ENCODE measurements at places on chromosomes 3 and 15. TPM values are rescaled to one million over a fixed set of nuclear protein-coding genes. Genes with fewer than 3 reads are reported as not detected.

The FBXW12 gene
- not detected for total RNA-seq

DNA sequence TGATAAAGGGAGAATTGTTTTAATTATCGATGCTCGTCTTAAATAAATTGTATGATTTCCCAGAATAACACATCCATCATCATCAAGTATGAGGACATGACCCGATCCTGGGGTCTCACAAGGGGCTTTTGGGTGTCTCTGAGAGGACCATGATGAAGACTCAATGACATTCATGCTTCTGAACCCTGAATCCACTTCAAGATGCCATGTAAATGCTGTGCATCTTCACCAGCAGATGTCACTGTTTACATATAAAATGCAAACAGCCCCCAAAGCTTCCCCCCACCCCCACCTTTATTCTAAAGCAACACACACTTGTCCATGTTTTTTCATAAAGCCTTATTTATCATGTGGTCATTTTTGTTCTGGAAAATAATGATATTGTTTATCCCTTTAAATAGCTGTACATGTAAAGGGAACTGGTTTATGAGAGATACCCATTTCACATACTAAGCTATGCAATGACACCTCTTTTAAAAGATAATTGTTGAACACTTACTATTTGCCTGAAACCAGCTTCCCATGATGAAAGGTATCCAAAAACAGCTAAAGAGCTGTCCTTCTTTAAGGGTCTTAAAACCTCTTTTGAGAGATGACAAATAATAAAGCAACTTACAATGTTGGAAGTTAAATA lies 69.7 kb upstream of the UBE3A start:
- H3K36me3 ChIP-seq, result no peaks in the 10 kb centered on the region
- no peak overlapping the region for H3K4me3 ChIP-seq
- H3K27ac ChIP-seq, result no peak overlapping the region
- peak; percentile 55 for DNase-seq
- no peaks in the 10 kb centered on the region for H3K27me3 ChIP-seq

The C3orf70 gene
- total RNA-seq, result 0.33 TPM

The NOP10 gene
- total RNA-seq, result 189 TPM

The TTLL13 gene
- total RNA-seq, result not detected

The TERC gene
- 210 TPM for total RNA-seq

The PARP15 gene
- 0.26 TPM for total RNA-seq

GRCh38 chr15:69661446-69661845 lies 208.8 kb downstream of the RPLP1 start:
- no peak for DNase-seq
- H3K4me3 ChIP-seq, result no peak overlapping the region
- H3K27me3 ChIP-seq, result no peaks in the 10 kb centered on the region
- H3K27ac ChIP-seq, result no peak overlapping the region
- H3K4me1 ChIP-seq, result no peaks in the 10 kb centered on the region

The ACOX2 gene
- 20.5 TPM for total RNA-seq

The AMT gene
- 2.6 TPM for total RNA-seq

DNA sequence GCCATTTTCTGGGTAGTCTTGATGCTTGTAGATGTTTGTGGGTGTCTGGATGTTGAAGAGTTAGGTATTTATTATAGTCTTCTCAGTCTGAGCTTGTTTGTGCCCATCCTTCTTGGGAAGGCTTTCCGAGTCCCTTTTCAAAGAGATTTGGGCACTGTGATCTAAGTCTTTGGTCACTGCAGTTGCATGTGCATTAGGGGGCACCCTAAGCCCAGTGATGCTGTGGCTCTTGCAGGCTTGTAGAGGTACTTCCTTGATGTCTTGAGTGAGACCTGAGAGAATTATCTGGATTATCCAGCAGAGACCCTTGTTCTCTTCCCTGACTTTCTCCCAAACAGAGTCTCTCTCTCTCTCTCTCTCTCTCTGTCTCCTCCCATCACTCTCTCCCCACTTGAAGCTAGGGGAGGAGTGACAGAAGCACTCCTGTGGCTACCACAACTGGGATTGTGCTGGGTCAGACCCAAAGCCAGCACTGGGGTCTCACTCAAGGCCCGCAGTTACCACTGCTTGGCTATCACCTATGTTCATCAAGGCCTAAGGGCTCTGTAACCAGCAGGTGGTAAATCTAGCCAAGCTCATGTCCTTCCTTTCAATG lies 68.5 kb downstream of the TMCO5A start:
- no peak overlapping the region for H3K27ac ChIP-seq
- no peaks in the 10 kb centered on the region for H3K27me3 ChIP-seq
- no peak overlapping the region for H3K4me3 ChIP-seq

The CIB2 gene
- 3.1 TPM for total RNA-seq

DNA sequence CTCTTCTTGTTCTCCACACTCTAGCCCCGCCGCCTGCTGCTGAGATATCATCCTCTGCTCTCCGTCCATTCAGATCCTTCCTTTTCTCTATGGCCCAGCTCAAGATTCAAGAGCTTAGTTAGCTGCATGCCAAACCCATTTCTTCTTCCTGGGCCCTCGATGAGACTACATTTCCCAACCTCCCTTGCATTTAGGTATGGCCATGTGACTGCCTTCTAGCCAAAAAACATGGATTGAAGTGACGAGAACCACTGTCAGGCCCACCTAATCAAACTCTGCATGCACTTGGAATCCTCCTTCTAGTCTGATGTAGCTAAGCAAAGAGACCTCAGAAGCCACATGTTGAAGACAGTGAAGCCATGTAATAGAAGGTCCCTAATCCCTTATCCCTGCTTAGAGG lies 308.2 kb downstream of the VPS13C start:
- H3K27me3 ChIP-seq, result no peaks in the 10 kb centered on the region
- no peak overlapping the region for H3K4me3 ChIP-seq
- no peak for DNase-seq

GRCh38 chr3:9420850-9421549 lies 23.6 kb downstream of the SETD5 start:
- H3K27me3 ChIP-seq, result no peaks in the 10 kb centered on the region
- H3K4me1 ChIP-seq, result peaks cover 22% of the 10 kb centered on the region
- H3K36me3 ChIP-seq, result no peaks in the 10 kb centered on the region
- H3K27ac ChIP-seq, result peak overlapping the region; percentile 13

GRCh38 chr3:174767853-174768382 lies 91.2 kb upstream of the NAALADL2 start:
- DNase-seq, result peak; percentile 86
- H3K27me3 ChIP-seq, result no peaks in the 10 kb centered on the region
- H3K4me3 ChIP-seq, result no peak overlapping the region
- H3K36me3 ChIP-seq, result no peaks in the 10 kb centered on the region
- no peaks in the 10 kb centered on the region for H3K4me1 ChIP-seq

The FAM107A gene
- under 0.01 TPM for total RNA-seq

DNA sequence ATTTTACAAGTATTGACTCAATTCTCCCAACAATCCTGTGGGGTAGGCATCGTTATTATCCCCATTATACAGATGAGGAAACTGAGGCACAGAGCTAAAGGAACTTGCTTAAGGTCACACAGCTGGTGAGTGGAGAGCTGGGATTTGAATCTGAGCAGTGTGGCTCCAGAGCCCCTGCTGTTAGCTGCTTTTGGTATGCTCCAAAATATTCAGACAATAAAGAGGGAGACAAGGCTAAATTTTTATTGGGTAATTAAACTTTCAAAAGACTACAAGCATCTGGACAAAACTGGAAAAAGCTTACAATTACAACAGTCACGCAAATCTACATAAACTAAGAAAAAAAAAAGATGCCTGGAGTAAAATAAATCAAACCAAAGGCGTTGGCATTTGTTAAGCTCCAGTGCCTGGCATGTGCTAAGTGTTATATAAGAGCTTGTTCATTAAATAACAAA lies 27.7 kb downstream of the CCDC13 start:
- H3K36me3 ChIP-seq, result no peaks in the 10 kb centered on the region
- H3K4me1 ChIP-seq, result peaks cover 4% of the 10 kb centered on the region
- H3K27ac ChIP-seq, result no peak overlapping the region
- no peak for DNase-seq
- no peak overlapping the region for H3K4me3 ChIP-seq

GRCh38 chr3:194871143-194871863 lies 185.6 kb downstream of the FAM43A start:
- H3K4me3 ChIP-seq, result no peak overlapping the region
- H3K4me1 ChIP-seq, result peaks cover 7% of the 10 kb centered on the region
- H3K36me3 ChIP-seq, result no peaks in the 10 kb centered on the region

- H3K36me3 ChIP-seq, result no peaks in the 10 kb centered on the region
- peak overlapping the region; percentile 96 for H3K27ac ChIP-seq
- H3K27me3 ChIP-seq, result no peaks in the 10 kb centered on the region
- DNase-seq, result no peak
- H3K4me3 ChIP-seq, result peak overlapping the region; percentile 47
- H3K4me1 ChIP-seq, result peaks cover 44% of the 10 kb centered on the region
Observed at GRCh38 chr3:134313847-134314587, 60.2 kb downstream of the AMOTL2 start.

DNA sequence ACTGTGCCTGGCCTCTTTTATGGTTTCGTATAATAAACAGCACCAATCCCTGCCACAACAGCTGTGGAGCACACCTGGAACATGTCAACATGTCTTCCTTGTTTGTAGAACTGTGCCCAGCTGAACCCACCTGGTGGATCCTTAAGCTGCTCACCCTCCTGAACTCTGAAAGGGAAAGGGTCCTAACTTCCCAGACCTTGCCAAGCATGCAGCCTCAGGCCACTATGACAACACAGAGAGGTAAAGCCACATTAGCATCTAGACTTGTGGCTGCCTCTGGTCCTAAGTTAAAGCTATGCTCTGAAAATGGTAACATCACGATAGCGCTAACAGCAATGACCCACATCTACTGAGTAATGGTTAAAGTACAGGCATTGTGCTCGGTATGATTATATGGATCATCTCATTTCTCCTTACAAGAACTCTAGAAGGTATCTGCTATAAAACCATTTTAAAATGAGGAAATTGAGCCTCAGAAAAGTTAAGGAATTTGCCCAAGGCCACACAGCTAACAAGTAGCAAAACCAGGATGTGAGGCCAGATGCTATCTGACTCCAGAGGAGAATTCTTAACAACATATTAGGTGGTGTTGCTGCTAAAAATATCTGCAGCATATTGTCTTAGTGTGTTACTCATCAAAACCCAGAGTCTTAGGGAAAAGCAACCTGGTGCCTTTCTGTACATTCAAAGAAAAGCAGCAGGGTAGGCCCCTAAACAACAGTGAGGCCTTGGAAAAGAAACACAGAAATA lies 23.1 kb upstream of the HERC1 start:
- no peaks in the 10 kb centered on the region for H3K27me3 ChIP-seq
- H3K4me3 ChIP-seq, result no peak overlapping the region
- no peak overlapping the region for H3K27ac ChIP-seq
- H3K4me1 ChIP-seq, result no peaks in the 10 kb centered on the region
- H3K36me3 ChIP-seq, result no peaks in the 10 kb centered on the region
- DNase-seq, result peak; percentile 67

DNA sequence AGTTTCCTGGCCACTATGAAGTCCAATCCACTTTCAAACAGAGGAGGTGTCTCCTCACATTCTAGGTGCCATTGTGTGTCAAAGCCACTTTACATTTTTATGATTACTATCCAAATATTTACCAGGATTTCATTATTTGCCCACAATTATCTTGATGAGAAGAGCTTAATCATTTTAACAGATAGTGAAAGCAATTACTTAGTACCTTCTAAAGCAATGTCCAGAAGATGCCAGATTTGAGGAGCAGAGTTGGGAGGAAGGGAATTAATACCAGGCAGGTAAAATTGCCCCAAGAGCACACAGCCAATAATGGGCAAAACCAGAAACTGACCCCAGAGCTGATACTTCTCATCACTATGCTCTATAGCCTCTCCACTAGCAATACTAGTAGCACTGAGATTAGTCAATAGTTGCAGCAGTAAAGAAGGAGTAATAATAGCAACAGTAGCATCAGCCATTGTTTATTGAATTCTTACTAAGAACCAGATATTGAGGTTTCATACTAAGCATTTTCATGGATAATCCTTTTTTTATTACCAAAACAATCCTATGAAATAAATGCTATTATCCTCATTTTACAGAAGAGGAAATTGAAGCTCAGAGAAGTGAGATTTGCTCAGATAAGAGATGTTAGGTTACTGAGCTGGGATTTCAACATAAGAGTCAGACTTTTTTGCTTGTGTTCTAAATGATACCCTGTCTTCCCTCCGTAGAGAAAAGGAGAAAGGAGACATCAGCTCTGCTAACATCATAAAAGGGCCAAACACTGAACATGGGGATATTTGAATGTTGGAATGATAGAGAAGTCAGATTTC lies 509.3 kb upstream of the CFAP20DC start:
- no peaks in the 10 kb centered on the region for H3K27me3 ChIP-seq
- H3K4me1 ChIP-seq, result no peaks in the 10 kb centered on the region

The DAZL gene
- total RNA-seq, result not detected

GRCh38 chr3:9876991-9877390 lies 3.1 kb downstream of the CIDEC start:
- H3K4me3 ChIP-seq, result no peak overlapping the region
- no peaks in the 10 kb centered on the region for H3K36me3 ChIP-seq
- H3K4me1 ChIP-seq, result no peaks in the 10 kb centered on the region
- H3K27me3 ChIP-seq, result no peaks in the 10 kb centered on the region
- no peak overlapping the region for H3K27ac ChIP-seq
- no peak for DNase-seq

The APBA2 gene
- 18.2 TPM for total RNA-seq
